ENCODE measurements at places on chromosomes 3 and 15.
A peak's percentile ranks its signal among the peaks of the same experiment; 100 is the strongest.

DNA sequence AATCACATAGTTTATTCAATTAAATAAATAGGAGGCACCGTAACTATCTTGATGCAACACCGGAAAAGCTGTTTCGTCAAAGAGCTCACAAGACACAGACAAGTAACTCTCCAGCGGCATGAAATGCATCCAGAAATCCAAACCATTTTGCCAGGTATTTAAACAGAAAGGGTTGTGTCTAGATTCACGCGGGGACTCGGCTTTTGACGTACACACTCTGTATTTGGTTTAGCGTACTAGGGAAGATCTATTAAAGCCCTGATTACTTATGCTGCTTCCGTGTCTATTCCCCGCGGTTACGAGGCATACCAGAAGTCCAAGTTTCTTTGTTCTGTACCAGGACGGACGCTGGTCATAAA is 718 bp downstream of the BNIP2 start:
- peak; percentile 42 for DNase-seq

DNA sequence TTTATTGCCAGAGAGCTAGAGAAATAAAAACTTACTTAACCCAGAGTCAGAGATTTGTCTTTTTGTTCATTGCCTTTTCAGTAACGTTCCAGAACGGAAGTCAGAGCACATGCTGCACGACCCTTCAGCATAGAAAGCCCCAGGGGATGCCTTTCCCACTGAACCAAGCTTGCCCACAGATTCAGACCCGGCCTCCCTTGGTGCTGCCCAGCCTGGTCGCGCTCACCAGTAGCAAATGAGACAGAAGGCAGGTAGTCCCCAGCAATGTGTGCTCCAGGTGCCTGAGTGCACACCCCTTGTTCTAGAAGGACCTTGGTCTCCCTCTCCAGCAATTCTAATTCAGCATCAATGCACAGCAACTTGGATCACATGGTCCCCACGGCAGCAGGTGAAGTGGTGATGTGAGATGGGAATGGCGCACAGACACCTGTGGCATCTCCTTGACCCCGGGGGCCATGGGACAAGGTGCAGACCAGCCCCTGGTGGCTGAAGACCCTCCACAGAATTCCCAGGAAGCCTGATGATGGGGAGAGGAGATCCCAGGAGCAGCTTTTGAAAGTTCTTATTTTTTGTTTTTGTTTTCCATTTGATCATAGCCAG is 91.8 kb upstream of the IQSEC1 start:
- no peak for DNase-seq

GRCh38 chr3:168884353-168884903 is 779.1 kb downstream of the MECOM start:
- peak; percentile 57 for DNase-seq

DNA sequence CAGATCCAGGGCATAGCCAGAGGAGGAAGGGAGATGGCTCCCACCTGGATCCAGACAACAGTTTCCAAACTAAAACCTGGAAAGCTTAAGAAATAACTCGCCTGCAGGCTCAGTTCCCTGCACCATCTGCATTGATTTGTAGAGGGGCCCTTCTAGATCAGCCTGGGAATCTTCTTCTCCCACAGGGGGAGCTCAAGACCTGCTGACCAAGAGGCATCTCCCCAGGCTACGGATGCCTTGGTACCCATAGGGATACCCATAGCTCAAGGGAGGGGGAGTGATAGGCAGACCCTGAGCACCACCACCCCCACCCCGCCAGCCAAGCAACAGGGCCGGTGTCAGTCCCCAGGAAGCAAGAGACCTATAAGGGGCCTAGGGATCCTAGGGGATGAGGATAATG is 28.0 kb upstream of the DCLK3 start:
- DNase-seq = peak; percentile 27

GRCh38 chr3:148400754-148401153 is 296.9 kb upstream of the AGTR1 start:
- no peak for DNase-seq

- DNase-seq = peak; percentile 55
These were observed 66.0 kb upstream of the CMSS1 start for GRCh38 chr3:99751649-99752048.

GRCh38 chr3:55307622-55308021 is 179.5 kb downstream of the WNT5A start:
- no peak for DNase-seq

DNA sequence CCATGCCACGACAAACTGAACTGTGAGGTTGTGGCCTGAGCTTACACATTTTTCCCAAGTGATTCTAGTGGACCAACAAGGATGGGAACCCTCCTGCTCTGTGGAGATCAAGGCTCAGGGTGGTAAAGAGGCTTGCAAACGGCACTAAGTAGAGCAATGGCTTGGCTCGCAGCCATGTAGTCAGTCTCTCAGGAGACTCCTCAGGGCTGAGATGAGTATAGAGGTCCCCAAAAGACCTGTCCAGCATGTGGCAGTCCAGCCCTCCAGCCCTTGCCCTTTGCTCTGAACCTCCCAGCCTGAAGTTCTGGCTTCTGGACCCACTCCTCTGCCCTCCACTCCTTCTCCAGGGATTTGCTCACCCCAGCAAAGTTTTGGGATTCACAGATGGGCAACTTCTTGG is 8.3 kb upstream of the CAMP start:
- no peak for DNase-seq

DNA sequence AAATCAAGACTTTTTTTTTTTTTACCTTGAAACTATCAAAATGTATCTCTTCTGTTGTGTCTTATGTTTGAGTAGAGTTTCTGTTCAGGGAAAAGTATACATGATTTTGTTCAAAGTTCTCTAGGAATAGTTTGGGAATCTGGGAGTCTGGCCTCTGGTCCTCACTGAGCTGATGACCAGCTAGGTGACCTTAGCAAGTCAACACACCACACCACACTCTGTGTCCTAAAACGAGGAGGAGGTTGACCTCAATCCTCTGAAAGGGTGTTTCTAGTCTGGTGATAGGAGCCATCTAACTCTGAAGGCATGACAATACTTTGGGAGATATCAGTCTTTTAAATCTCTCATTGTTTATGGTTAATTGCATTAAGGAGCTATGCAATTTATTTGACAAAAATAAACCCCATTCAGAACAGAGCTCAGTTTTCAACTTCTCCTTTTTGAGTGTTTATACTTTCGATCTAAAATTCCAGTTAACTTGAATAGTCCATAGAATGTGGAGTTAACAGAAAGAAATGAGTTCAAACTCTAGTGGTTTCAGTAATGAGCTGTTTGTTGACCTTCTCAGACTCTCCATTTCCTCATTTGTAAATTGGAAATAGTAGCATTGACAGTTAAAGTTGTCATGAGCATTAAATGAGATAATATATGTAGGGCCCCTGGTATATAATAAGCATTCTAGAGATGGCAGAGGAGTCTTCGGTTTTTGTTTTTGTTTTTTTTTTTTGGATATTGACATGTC is 112.2 kb upstream of the LRRN1 start:
- DNase-seq = no peak

DNA sequence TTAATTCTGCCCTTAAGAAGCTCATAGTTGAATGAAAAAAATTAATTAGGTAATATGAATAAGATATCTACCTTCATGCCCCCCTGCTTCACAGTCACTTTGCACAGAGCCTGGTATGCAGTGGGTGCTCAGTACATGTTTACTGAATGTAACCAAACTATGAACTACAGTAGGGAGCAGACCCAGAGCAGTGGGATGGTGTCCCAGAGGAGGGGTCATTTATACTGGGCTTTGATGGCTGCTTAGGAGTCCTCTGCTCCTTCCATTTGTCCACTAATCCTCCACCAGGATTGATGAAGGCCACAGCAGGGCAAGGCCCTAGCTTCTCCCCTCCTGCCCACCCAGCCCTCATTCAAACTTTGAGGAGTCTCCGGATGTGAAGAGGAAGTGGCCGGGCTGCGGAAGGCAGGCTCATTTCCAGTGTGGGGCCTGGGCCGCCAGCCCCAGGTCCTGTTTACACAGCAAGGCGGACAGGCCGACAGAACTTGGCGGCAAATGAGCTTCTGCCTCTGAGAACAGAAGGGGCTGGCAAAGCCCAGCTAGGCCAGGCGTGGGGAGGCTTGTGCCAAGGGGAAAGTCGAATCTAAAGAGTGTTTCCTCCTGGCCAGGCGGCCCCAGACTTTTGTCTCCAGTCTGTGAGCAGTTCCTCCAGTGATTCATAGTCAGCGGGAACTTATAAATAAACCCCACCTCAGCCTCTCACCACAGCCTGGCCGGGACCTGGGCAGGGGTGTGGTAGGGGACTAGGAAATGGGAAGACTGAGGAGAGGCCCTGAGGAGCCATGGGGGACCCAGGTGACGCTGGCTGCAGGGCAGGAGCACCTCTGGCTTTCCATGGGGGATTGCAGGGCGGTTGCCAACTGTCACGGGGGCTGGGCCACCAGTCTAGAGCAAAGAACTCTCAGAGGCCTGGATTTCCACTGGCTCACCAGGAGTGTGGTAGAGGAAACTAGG is 51.6 kb upstream of the LCTL start:
- peak; percentile 76 for DNase-seq

DNA sequence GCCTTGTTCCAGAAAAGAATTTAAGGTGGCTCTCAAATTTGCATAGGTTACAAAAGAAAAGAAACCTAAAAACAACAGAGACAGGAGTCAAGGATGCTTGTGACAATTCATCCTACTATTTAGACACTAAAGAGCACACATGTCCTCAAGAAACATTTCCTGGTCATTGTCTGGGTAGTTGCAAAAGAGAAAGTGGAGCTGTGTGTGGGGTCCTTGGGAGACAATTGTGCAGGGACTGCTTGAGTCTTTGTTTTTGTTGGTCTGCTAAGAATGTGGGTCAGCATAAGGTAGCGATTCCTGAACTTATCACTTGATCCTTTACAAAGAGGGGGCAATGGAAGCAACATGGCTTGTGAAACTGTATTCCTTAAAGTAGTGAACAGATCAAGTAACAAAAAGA is 185.3 kb downstream of the KCNAB1 start:
- DNase-seq = no peak

DNA sequence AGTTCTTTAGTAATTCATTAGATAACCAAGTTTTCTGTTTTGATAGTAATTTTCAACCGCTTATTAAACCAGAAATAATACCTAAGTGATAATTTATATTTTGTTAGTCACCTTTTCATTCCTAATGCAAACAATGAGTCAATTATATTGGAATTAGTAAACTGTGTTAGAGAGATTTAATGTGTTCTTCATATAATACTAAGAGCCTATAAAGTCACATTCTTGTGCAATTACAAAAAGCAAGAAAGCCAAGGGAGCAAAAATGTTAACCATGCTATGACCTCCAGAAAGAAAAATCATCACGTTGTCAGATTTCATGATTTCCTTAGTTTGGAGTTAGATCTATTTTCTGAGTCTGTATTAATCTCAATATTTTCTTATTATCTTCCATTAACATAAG is 108.8 kb upstream of the SAMMSON start:
- DNase-seq = no peak

DNA sequence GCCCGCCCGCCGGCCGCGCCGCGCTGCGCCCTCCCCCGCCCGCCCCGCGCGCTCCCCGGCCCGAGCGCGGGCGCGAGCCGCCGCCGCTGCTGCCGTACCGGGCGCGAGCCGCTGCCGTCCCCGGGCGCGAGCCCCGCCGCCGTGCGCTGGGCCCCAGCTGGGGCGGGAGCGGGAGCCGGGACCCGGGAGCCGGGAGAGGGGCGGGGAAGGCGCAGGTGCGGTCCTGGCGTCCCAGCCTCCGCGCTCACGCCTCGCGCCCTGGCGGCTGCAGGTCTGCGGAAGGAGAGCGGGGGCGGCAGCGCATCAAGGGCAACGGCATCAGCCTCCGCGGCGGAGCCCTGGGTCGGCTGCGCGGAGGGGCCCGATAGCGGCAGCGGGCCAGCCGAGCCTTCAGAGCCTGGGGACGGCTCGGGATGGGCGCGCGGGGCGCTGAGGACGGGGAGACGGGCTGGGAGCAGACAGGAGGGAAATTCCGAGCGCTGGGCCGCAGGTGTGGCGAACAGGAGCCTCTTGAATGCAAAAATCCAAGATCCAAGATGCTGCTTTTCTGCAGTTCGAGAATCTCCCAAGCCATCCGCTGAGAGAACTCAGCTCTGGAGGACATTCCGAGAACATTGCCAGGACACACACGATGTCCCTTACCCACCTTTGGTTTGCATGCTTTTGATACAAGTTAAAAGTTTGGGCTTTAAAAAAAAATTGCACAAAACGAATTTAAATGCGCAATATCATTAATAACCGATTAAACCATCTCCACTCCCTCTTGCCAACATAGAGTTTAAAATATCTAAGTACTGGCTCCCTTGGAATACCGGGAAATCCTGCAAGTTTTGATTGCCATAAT is 251.1 kb downstream of the TJP1 start:
- DNase-seq = peak; percentile 30

DNA sequence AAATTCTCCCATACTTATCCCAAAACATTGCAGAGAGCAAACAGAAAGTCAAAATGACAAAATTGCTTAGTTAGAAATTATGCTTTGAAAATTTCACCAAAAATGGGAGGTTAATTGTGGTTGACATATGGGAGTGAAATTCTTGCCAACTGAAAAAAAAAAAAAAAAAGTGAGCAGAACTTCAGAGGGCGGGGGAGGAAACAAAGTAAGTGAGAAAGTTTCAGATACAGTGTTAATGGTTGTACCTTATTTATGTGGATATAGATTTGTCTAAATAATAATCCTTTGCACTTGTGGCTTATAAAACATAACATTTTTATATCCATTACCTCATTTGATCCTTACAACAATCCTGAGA is 91.5 kb upstream of the RAP2B start:
- no peak for DNase-seq

DNA sequence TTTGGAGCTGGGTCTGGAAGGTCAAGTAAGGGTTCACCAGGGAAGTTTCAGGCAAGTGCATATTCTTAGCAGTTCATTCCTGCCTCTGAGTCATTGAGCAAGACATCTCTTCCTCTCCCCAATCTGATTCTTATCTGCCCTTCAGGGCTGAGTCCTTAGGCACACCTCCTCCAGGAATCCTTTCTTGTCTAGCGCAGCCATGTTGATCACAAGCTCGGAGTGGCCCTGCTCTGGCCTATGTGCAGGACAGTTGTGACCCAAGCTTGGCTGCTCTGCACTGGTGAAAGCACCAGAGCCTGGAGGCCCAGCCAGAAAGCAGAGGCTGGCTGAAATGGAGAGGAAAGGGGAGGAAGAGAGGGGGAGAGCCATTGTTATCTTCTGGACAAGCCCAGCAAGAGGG is 30.9 kb upstream of the MRPS22 start:
- DNase-seq = peak; percentile 60

- peak; percentile 80 for DNase-seq
These were observed 30.3 kb downstream of the CDC25A start for GRCh38 chr3:48157950-48158376.

GRCh38 chr15:80934761-80935221 is 54.8 kb downstream of the MESD start:
- DNase-seq = peak; percentile 30

DNA sequence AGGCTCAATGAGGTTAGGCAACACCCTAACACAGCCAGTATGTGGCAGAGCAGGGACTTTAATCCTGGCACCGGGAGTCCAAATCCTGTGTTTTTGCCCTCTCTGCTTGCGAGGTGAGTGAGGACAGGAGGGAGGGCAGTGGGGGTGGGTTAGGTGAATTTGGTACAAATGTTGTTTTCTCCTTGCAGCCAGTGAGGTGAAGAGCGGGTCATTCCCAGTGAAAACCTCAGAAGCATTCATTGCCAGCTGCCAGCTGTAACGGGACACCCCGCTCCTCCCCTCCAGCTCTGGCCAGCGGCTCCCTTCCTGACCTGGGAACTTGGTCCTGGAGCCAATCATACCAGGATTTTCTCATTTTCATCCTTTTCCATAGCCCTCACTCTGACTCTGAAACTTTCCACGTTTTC is 45.7 kb upstream of the RAB6B start:
- DNase-seq = peak; percentile 50
